CD4-positive, alpha-beta T cell treated with Interleukin-21 for 1 hour (primary cell): ENCODE measurements at places on chromosomes 1 and 21.
A peak's percentile ranks its signal among the peaks of the same experiment; 100 is the strongest.

- DNase-seq = no peak
Observed at GRCh38 chr1:59900640-59901039, 25.9 kb downstream of the CYP2J2 start.

DNA sequence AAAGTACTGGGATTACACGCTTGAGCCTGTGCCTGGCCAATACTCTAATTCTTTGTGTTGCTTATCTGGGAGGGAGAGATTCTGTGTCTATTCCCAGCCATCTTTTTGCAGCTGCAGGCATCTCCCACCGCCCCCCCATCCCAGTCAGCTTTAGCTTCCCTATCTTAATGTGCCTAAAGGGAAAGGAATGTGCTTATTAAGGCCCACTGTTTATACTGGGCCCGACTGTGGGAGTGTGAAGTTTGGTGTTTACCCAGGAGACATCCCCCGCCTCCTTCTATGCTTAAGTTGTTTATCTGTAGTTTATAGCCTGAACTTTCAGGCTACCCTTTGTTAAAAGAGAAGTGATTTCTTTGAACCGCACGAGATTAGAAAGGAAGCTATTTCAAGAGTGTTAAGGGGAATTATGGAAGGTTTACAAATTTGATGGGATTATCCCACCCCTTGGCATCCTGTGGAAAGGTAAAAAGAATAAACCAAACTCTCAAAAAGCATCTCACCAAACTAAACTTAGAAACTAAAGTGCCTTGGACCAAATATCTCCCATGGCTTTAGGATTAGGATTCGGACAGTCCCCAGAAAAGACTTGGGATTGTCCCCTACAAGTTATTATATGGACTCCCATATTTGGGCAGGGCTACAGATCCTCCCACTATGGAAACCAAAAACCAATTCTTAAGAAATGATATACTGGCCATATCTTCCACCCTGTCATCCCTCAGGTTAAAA, 25.5 kb upstream of the ZNF496 start:
- DNase-seq = no peak

GRCh38 chr1:151846062-151846568, 6.5 kb upstream of the C2CD4D start:
- DNase-seq = no peak

DNA sequence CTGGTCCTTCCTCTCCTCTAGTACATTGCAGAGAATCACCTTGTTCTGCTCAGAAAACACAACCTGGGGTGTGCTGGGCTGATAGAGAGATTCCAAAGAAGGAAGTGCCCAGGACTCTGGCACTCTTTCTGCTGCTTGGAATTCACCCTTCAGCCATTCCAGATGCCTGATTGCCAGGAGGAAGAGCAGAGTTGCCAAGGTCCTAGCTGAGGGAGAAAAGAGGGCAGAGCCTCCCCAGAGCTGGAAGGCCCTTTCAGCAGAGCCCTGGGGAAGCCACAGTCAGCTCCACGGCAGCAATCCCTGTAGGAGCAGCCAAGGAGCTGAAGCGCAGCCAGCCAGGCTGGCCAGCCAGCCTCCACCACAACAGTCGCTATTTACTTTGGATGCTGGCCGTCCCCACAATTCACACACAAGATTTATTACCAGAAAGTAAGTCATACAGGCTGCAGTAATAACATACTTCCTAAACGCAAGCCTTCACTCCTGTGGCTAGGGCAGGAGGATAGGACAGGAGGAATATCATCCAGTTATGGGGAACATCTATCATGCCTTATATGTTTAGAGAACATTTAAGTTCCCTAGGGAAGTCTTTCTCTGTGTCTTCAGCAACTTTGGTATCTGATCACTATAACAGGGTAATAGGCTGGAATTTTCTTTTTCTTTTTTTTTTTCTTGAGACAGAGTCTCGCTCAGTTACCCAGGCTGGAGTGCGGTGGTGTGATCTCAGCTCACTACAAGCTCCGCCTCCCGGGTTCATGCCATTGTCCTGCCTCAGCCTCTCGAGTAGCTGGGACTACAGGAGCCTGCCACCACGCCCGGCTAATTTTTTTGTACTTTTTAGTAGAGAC, 36.6 kb upstream of the SLC44A3 start:
- no peak for DNase-seq

- DNase-seq = no peak
Observed at GRCh38 chr1:67733681-67734322, 48.8 kb downstream of the GADD45A start.

DNA sequence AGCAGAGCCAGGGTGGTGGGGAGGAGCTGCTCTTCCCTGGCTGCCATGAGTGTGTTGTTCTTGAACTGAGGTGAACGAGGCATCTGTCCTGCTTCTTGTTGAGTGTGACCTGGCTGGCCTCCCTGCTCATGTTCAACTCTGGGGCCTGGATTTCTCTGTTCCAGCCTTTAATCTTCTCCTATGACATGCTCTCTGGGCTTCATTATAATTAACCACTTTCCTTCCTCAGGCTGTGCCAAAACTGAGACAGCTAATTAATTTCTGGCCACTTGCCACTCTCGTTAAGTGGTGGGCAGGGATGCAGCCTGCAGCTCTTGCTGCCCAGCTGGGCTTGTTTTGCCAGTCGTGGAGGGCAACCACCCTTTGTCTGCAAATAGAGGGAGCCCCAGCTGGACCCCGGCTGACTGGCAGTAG, 23.3 kb downstream of the OPRD1 start:
- no peak for DNase-seq

DNA sequence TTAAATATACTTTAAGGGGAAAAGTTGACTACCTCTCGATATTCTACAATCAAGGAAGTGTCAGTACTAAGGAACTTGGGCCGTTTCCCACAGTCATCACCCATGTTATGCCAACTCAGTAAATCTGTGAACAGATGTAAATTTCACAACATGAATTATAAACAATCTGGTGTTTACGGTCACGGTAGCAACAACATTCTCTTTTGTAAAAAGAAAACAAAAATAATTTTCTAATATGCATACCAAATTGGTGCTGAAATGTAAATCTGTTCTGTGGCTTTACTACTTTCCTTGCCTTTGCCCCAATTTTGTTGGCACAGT, 1.2 kb downstream of the SH3GLB1 start:
- no peak for DNase-seq

DNA sequence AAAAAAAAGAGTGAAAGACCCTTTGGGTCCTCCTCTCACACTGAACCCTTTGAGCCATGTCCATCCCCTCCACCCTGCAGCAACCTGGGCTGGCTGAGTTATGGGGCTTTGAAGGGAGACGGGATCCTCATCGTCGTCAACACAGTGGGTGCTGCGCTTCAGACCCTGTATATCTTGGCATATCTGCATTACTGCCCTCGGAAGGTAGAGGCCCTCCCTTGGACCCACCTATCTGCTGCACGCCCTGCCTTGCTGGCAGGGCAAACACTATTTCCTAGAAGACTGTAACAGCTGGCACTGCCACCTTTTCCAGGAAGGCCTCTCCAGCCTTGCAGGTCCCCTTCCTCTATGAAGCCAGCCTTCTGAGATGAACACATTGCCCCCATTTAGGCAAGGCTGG, 1.1 kb downstream of the SLC50A1 start:
- DNase-seq = peak; percentile 22

- no peak for DNase-seq
Observed at GRCh38 chr1:17885663-17886320, 130.7 kb downstream of the ACTL8 start.

DNA sequence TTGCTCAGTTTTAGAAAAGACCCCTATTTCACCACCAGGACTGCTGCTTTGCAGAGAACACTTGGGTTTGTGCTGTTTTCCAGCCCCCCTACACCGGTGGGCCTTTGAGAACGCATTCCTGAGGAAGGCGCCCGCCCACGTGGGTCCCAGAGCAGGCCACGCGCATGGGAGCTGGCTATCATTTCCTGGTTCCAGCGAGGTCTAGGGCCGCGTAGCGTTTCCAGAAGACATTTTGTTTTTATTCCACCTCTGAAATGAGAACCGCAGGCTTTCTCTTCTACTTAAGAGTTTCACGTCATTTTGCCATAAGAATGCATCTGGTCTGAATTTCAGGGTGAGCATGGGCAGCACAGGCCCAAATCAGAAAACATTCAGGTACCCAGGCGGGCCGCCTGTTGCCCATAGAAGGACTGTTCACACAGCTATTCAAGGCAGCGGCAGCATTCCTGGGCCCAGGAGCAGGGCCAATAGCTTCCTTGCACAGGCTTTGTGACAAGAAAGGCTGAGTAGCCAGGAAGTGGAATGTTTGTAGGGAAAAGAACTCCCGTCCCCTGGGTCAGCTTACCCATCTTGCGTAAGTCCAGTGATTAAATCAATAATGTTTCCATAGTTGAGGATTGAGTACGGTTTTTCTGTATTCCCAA, 1.4 kb upstream of the KLHL21 start:
- no peak for DNase-seq

GRCh38 chr1:186996816-186997215, 168.1 kb downstream of the PLA2G4A start:
- DNase-seq = no peak

- no peak for DNase-seq
Observed at GRCh38 chr1:18865176-18865575, 5.7 kb upstream of the TAS1R2 start.

DNA sequence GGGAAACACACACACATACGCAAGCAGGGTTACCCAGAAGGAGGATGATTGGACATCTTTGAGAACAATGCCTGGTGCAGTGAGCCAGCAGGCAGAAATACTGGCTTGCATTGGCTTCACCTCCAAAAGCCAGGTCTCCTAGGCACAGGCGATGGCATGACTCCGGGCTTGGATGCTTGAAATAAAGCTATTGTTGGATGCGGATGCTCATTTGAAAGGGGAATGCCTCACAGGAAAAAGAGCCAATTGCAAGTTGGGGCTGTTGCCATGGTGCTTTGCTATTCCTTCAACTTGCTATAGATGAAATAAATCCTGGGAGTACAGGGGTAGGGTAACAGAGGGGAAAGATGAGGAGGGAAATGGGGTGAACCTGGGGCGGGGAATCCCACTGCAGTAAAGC, 180.7 kb upstream of the SGIP1 start:
- DNase-seq = no peak

- no peak for DNase-seq
Observed at GRCh38 chr21:46674430-46675007, 39.0 kb downstream of the PRMT2 start.

DNA sequence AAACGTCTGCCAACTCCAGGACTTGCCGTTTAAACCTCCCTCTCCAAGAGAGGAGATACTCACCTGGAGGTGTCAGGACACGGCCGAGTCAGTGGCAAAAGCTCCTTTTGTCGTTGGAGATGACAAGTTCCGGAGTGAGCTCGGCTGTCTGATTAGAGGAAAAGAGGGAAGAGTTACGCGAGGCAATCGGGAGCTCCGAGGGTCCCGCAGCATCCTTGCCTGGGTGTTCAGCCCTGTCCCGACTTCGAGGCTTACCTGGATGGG, 497 bp downstream of the ID3 start:
- no peak for DNase-seq

- DNase-seq = no peak
Observed at GRCh38 chr1:8822373-8823294, 5.2 kb upstream of the RERE start.

DNA sequence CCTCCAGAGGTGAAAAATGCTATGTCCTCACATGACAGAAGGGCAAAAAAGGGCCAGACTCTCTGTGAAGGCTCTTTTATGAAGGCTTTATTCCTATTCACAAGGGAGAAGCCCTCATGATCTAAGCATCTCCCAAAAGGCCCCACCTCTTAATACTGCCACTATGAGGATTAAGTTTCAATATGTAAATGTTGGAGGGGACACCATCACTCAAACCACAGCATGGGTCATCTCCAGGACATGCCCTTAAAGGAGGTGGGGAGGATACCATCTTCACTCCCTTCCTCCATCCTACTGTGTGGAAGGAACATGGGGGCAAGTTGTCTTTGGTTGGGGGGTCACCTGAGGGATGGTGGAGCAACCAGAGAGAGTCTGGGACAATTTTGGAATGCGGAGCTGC, 170.1 kb downstream of the TRIM33 start:
- no peak for DNase-seq

GRCh38 chr1:93839307-93839706, 39.7 kb downstream of the DNTTIP2 start:
- no peak for DNase-seq

GRCh38 chr1:198641966-198642668, 3.3 kb downstream of the PTPRC start:
- no peak for DNase-seq

DNA sequence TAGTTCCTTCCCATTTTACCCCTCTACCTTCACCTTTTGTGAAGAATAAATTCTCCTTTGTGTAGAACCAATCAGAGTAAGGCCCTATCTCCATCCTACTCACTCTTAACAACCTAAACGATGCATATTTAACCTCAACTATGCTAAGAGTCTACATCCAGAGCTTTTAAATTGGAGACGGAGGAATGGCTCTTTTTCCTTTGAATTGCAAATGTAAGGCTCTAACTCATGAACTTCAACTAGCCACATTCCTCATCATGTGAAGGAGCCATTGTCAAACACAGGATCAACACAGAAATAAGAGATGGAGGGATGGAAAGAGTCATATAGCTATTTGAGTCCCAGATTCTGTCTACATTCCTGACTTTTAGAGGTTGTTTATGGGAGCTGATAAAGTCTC, 18.2 kb downstream of the DEPDC1 start:
- no peak for DNase-seq

DNA sequence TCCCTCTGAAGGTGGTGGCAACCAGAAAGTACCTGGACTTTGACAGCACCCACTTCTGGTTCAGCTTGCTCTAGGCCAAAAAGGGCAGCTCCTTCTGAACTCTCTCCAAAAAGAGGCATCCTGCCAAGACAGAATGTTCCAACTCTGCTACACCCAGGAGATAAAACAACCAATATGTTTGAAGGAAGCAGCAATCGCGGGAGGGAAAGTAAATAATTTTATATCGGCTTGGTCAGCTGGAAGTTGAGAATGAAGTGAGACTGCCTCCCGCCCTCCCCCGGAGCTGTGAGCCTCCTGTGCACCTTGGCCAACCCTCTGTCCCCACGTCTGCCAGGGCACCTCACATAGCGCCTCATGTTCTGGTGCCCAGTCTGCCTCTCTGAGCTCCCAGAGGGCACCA, 130.3 kb upstream of the ATP1A1 start:
- no peak for DNase-seq

- DNase-seq = no peak
Observed at GRCh38 chr1:154835531-154836324, 34.4 kb downstream of the KCNN3 start.

GRCh38 chr1:57637155-57637554, 213.3 kb upstream of the DAB1 start:
- DNase-seq = no peak

DNA sequence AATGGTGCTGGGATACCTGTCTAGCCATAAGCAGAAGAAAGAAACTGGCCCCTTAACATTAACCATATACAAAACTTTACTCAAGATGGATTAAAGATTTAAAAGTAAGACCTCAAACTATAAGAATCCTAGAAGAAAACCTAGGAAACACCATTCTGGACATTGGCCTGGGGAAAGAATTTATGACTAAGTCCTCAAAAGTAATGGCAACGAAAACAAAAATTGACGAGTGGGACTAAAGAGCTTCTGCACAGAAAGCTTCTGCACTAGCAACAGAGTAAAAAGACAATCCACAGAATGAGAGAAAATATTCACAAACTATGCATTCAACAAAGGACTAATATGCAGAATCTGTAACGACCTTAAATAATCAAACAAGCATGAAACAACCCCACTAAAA, 66.7 kb downstream of the NME7 start:
- no peak for DNase-seq

- peak; percentile 9 for DNase-seq
Observed at GRCh38 chr1:31181515-31182343, 58.0 kb downstream of the NKAIN1 start.
